Caco-2 (cell line): ENCODE measurements at places on chromosomes 12 and 14. TPM values are rescaled to one million over a fixed set of nuclear protein-coding genes. Genes with fewer than 3 reads are reported as not detected.
A peak's percentile ranks its signal among the peaks of the same experiment; 100 is the strongest.

The PLCZ1 gene
- total RNA-seq = not detected in 2 replicates

The ERP27 gene
- 0.98 and 1.1 TPM in 2 replicates for total RNA-seq

GRCh38 chr12:88144037-88144436 lies 1.9 kb downstream of the TMTC3 start:
- no peak for DNase-seq

The PTPN21 gene
- total RNA-seq = 25.2 and 27.7 TPM in 2 replicates

DNA sequence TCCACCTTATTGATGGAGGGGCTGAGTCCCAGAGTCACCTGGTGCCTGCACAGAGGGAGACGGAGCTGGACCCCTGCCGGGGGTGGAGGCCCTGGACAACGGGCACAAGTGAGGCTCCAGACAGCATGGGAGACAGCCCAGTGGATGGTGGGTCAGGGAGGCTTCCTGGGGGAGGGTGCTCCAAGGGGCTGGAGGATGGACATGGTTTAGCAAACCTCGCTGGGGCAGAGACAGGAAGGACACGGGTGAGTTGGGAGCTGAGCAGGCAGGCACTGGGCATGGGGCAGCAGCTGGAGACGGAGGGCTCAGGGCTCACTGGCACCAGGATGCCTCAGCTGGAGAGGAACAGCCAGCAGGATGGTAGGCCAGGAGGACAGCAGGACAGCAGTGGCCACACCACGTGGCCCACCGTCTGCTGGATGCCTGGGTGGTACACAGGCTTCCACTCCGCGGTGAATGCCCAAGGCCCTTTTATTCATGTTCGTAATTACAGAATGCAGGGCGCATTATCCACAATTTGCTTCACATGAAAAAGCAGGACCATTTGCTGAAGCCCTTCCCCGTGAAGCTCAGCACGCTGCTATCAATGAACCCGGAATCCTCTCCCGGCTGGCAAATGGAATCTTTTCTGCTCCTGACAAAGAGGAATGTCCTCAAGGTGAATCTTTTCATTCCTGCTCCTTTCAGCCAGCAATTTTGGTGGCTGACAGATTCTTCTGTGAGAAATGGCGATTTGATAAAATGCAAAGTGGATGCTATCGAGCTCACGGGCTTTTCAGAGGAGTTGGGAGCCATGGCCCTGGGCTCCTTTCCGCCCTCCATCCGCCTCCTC lies 138.1 kb upstream of the C14orf180 start:
- no peak for DNase-seq

DNA sequence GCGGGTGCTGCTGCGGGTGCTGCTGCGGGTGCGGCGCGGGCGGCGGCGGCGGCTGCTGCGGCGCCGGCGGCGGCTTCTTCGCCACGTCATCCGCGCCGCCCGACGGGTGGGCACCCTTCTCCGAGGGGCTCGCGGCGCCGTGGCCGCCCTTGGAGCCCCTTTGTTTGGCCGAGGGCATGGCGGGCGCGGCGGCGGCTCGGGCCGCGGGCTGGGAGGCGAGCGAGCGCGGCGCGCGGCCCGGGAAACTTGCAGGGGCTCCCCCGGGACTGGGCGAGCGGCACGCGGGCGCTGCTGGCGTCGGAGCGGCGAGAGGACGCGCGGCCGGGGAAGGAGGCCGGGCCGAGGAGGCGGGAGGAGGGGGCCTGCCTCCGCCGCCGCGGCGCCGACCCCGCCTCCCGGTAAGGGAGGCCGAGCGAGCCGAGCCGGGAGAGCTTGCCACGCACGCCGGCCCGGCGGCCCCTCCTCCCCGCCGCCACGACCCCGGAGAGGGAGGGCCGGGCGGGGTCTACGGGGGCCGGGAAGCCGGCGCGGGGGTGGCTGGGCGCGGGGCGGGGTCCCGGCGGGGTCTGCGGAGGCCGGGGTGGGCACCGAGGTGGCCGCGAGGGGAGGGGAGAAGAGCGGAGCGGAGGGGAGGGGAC lies at the start of gene CKAP4:
TSS of gene CKAP4 (minus strand) at position 347 of the 638 bp plus-strand sequence. CDS start at position 178, 169 bp downstream.
- peak; percentile 85 for DNase-seq

The MIPOL1 gene
- 18.7 and 20.9 TPM in 2 replicates for total RNA-seq

DNA sequence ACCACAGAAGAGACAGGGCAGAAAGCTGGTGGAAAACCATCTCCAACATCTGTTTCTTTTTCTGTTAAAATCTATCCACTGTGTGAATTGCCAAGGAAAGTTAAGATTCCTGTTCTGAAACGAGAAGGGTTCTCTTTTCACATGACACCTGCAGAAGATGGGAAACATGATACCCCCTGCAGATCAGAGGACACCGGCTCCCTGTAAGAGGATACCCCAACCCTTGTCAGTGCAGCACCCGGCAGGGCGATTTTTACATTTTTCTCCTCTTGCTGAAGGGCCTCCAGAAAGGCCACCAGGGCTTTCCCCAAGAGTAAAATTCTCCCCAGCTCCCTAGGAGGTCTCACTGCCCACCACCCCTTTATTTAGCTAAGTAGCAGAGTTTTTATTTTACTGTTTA lies 48.2 kb downstream of the DPF3 start:
- no peak for DNase-seq

The FAM90A1 gene
- 0.14 and 0.34 TPM in 2 replicates for total RNA-seq

The COX8C gene
- total RNA-seq = not detected in 2 replicates

DNA sequence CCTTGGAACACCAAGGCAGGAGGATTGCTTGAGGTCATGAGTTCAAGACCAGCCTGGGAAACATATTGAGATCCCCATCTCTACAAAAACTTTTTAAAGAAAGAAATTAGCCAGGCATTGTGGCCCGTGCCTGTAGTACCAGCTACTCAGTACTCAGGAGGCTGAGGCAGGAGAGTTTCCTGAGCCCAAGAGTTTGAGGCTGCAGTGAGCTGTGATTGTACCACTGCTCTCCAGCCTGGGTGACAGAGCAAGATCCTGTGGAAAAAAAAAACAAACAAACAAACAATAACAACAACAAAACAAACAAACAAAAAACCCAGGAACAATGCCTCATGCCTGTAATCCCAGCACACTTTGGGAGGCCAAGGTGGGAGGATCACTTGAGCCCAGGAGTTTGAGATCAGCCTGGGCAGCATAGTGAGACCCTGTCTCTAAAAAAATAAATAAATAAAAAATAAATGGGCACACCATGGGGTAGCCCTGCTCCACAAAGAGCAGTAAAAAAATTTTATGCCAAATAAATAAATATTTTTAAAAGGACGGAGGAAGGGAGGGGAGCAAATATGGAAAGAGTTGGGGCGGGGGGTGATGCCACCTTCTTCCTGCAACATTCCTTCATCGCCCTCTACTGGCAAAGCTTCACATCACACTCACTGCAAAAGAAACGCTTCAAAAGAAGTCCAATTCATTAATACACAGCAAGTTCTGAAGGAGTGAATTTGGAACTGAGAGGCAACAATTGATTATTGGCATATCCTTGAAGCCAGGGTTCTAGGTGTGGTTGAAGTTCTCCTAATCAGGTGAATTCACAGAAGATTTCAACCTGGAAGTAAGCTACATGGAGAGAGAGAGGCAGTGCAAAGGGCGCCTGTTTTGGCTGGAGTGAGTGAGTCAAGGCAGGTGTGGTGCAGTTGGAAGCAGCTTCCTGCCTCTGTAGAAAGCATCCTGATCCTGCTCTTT lies 8.8 kb upstream of the GNPTAB start:
- DNase-seq = peak; percentile 78

The SLC2A3 gene
- total RNA-seq = 2,966 and 3,303 TPM in 2 replicates

GRCh38 chr12:65603438-65604351 lies 220.6 kb upstream of the HMGA2 start:
- no peak for DNase-seq

DNA sequence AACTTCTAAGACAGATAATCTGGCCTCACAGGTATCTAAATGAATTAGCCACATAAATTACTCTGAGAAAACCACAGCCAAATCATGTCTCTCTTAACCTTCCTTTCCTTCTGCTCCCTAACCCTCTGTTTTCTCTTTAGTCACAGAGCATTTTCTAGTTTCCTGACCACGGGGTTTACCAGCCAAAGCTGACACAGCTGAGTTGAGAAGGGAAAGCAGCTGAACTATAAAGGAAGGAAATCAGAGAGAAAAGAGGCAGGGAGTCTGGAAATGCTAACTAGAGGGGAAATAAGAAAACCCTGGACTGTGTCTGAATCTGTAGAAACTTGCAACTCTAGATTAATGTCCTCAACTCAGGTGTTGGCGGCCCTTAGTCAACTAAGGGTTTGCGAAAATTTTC lies 24.4 kb downstream of the ANKS1B start:
- DNase-seq = no peak

DNA sequence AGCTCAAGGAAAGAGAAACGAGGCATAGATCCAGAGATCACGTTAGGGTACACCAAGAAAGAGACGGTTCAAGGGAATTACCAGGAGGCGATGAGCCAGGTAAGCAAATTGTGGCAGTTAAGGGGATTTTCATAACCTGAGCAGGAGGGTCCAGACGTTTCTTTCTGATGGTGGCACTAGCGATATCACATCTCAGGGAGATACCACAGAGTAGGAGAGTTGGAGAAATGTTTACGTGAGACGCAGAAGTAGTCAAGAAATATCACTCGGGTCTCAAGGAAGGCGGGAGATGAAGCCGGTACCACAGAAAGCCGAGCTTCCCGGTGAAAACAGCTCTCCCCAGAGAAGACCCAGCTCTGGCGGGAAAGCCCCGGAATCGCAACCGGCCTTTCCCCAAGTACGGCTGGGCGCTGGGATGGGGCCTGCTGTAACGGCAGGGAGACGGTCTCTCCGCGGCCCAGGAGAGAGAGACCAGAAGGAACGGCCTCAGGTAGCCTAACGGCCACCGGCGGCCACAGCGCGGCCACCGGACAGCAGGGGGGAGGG lies 485 bp downstream of the SENP1 start:
- no peak for DNase-seq

- no peak for DNase-seq
These were observed 174.2 kb downstream of the ESR2 start for GRCh38 chr14:64119980-64120379.

DNA sequence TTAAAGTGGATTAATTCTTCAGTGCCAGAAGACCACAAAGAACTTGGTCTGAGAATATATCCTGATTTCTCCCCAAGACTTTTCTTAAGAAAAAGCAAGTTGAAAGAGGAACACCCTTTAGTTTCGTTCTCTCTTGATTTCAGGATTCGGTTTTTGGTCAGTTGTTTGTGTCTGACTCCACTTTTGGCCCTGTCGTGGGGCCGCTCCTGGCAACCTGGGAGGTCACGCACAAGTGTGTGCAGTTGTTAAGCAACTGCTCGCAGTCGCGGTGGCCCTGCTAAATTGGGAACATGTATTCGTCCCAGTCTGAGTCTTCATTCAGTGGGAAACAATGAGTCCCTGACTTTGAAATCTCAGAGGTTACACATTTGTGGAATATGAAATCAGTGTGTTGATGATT lies 68.7 kb downstream of the RGS6 start:
- DNase-seq = no peak

- no peak for DNase-seq
These were observed 37.5 kb downstream of the PLCZ1 start for GRCh38 chr12:18700271-18700670.

- no peak for DNase-seq
These were observed 5.5 kb downstream of the DUSP6 start for GRCh38 chr12:89346741-89347324.

DNA sequence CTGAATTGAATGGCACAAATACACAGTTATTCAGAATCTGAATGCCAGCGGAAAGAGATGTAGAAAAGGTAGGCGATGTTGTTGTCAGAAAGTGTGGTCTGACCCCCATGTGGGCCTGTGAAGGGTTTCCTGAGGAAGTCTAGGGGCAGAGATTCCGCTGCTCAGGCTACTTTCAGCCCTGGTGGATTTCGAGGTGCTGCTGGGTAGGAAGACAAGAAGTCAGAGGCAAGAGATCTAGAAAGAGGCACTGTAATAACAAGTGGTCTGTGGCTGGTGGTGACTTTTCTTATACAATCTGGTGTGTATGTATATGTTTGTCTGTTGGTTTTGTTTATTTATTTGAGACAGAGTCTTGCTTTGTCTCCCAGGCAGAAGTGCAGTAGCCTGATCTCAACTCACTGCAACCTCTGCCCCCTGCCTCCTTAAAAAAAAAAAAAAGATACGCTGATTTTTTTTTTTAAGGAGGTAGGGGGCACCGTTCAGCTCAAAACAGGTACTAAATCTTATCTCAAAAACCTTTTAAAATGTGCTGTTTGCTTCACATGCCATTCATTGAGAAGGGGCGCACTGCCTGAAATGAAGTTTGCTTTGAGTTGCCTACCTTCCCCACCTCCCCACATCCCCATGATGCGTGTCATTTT lies 27.1 kb upstream of the MANSC4 start:
- no peak for DNase-seq

DNA sequence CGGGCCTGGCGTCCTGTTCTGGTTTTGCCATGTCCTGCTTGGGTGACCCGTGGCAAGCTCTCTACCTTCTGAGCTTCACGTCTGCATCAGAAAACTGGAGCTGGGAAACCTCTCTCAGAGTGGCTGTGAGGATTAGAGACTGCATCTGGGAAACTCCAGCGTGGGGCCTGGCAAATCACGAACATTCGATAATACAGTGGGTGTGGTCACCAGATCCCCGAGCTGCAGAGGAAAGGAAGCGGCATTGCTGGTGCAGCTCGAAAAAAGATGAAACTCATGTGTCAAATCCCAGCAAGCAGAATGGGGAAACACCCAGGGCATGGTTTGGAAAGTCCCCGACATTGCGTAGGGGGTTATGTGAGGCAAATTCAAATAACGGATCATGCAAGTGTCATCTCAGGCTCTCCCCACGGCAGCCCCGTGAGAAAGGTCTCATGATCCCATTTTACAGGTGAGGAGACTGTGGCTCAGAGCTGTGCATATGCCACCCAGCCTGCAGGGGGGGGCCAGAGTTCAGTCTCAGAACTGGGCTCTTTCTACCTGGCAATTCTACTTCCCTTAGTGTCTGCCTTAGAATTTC lies 98.1 kb upstream of the VRK1 start:
- DNase-seq = no peak

DNA sequence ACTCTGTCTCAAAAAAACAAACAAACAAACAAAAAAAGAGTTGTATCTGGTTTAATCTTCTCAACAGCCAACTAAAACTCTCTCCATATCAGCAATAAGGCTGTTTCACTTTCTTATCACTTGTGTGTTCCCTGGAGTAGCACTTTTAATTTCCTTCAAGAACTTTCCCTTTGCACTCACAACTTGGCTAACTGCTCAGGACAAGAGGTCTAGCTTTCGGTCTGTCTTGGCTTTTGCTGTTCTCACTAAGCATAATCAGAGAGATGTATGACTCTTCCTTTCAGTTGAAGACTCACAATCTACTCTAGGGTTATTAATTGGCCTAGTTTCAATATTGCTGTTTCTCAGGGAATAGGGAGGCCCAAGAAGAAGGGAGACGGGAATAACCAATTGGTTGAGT lies 12.3 kb downstream of the NEMP1 start:
- DNase-seq = no peak

The FBLN5 gene
- total RNA-seq = 9.2 and 13.9 TPM in 2 replicates

- DNase-seq = peak; percentile 88
These were observed 42.1 kb downstream of the KDM2B start for GRCh38 chr12:121538699-121539061.
